ENCODE measurements at places on chromosomes 2 and 18. TPM values are rescaled to one million over a fixed set of nuclear protein-coding genes. Genes with fewer than 3 reads are reported as not detected.

Gene SATB2
- 33.9 TPM for polyA plus RNA-seq

DNA sequence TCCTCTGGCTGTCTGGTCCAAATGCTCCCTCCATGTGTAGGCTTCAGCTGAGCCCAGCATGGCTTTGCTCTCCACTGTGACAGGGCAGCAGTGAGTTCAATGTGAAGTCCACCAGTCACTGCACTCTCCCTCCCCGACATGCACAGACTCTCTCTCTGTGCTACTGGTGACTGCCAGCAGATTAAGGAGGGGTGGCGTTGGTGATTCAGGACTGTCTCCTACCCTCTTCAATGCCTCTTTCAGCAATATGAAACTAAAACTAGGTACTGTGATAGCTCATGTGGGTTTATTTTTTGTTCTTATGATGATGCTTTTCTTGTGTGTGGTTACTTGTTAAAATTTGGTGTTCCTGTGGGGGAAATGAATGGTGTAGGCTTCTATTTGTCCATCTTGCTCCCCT lies 201.0 kb upstream of the RBMS1 start:
- no peak for DNase-seq

- peak; percentile 59 for DNase-seq
These were observed 21.9 kb upstream of the RNF149 start for GRCh38 chr2:101330253-101330933.

GRCh38 chr2:19702267-19702666 lies 199.5 kb downstream of the TTC32 start:
- DNase-seq, result no peak

DNA sequence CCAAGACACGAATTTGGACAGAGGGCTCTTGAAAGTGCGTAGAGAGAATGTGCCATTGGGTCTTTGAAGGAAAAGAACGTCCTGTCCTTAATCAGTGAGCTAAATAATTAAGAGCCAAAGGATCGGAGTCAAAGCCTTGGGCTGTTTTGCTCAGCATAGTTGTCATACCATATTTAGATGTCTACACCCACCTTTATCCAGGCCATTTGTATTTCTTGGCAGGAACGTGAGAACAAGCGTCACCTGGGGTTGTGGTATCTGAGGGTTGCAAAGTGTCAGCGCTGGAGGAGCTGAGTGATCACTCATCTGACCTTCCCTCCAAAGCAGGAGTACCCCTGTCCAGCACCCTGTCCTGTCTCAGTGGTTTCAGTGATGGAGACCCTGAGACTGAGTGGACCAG lies 4.5 kb downstream of the LPIN1 start:
- DNase-seq, result peak; percentile 32

- no peak for DNase-seq
These were observed 10.4 kb downstream of the KCNE4 start for GRCh38 chr2:223062396-223062795.

Gene UPP2
- not detected for polyA plus RNA-seq

DNA sequence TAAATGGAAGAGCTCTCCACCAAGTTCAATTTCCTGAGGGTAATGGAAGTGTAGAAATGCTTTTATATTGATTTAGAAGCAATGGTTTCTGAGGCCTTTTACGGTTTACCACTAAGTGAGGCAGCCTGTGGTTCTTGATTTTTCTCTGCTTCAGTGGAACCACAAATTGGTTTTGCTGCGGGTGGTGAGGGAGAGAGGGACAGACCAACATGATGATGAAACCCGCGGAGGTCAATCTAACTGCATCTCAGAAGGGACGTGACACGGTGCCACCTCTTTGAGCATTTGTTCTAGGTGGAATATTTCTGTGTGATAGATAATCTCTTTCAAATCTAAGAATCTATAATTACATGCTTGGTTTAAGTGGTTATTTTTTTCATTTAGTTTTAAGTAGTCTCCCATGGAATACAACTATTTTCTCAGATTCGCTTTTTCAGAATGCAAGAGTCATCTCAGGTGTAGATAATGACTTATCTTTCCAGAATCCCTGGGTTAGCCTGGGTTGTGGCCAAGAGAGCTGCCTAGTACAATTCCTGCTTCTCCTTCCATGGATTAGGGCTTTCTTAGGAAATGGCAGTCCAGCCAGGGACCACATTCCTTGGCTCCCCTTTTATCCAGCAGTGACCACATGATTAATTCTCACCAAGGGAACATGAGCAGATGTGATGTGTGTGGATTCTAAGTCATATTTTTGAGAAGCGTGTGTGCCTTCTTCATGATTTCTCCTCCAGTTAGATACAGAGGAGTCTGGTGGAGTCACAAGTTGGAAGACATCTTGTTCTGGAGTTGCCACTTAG lies 52.5 kb downstream of the KCNE4 start:
- DNase-seq, result no peak

DNA sequence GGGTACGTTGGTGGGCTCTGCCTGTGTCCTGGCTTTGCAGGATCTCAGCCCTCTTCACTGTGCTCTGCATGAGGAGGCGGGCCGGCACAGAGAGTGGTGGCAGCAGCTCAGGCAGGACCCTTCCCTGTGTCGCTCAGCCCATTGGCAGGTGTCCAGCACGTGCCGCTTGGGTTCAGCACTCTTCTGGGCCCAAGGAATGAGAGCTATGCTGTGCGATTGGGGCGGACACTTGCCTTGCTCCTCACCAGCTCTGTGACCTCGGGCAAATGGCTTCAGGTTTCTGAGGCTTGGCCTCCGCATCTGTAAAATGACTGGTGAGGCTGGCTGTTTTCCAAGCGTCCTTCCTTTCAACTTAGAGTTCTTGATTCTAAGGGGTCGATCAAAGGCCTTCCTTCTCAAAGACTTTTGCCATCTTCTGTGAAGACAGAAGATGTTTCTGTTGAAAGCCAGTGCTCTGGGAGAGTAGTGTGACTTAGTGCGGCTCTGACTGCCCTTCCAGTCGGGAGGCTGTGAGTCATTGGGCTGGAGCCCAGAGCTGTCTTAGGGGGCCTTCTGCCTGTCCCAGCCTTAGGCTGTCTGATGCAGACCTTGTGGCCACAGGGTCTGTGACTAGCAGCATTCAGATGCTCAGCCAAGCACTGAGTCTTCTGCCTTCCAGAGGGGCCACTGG lies 35.6 kb downstream of the GLI2 start:
- no peak for DNase-seq

GRCh38 chr2:237122214-237122666 lies 36.6 kb downstream of the COPS8 start:
- DNase-seq, result peak; percentile 38

DNA sequence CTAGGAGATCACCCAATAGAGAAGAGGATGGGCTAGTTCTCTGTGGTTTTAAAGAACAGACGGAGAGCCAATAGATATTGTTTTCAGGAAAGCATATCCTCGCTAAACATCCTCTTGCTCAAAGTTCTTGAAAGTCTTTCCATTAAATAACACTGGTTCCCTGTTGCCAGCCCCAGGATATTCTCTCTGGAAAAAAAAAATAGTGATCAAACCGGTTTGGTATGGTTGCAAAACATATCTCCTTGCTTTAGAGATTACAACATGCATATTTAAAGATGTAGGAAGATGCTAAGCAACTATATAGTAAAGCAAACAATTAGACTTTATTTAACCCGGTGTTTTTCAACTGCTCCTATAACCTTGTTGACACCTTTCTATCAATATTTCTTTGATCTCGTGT lies 211.4 kb downstream of the CMPK2 start:
- DNase-seq, result no peak

Gene IL36A
- polyA plus RNA-seq, result 0.09 TPM

Gene CNDP1
- polyA plus RNA-seq, result 6.2 TPM

Gene GRB14
- polyA plus RNA-seq, result 0.45 TPM

DNA sequence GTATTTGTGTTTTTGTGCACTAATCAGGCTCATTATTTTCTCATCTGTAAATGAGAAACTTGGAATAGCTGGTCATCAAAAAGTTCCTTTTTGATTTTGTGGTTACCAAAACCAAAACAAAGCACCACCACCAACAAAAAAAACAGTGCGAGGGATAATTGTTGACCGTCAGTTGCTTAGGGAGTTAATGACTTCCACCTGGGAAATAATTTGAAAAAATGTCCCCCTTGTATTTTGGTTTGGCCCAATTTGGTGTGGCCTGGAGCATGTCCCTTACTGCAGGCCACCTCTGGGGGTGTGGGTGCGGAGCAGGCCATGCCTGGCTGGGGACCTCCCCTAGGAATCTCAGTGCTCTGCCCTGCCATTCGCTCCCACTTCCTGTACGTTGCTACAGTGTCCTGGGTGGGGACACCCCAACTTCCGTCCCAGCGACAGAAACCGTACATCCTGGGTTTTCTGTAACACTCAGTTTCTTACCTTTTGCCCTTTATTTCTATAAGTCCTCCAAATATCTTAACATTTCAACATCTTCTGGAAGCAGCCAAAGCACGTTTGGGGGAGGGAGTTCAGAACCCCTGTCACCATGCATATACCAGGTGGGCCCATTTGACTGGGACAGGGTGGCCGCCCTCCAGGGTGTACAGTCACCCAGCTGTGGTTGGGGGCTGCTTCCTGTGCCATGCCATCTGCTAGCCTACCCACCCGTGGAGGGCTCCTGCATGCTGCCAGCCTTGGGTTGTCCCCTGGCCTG lies 31.3 kb downstream of the NCK2 start:
- DNase-seq, result no peak

GRCh38 chr2:150888337-150888736 lies 373.3 kb downstream of the RBM43 start:
- DNase-seq, result no peak

DNA sequence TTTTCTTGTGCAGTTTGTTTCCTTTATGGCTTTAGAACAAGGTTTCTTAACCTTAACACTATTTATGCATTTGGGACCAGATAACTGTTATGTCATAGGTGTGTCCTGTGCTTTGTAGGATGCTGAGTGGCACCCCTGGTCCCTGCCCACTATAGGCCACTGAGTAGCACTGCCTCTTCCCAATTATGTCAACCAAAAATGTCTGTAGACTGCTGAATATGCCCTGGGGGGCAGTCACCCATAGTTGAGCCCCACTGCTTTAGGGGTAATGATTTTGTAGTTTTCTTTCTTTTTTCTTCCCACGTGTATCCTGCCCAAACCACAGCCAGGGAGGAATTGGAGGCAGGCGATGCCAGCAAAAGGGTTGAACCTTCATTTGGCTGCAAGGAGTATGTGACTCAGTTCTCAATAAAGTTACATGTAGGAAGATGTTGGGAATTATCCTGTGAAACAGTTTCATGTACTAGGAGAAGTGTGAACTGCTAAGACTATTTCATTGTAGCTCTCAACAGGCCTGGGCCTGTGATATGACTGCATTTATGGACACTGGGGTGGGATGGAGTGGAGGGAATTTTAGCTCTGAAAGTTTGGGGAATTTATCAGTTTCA lies 65.7 kb downstream of the FMNL2 start:
- DNase-seq, result no peak

DNA sequence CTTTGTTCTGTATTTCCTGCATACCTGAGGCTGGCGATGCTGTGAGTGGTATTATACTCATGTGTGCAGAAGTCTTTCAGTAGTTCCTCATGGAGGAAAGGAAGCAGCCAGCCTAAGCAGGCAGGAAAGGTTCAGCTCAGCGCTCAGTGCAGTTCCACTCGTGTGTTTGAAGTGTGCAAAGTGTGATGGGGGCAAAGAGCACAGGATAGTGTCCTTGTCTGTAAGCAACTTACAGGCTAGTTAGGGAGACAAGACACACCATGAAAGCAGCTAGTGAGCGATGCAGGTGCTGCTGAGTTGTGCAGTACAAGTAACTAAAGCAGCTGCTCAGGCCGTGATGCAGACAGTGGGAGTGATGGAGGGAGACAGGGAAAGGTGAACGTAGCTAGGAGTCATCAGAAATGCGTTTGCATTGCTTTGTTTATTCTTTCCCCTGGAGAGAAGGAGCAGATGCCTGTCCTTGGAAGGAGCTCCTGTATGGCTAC lies 146.2 kb downstream of the LDLRAD4 start:
- DNase-seq, result no peak

Gene PJVK
- polyA plus RNA-seq, result not detected

Gene CXCR2
- polyA plus RNA-seq, result 0.04 TPM

Gene FARP2
- 65.3 TPM for polyA plus RNA-seq

DNA sequence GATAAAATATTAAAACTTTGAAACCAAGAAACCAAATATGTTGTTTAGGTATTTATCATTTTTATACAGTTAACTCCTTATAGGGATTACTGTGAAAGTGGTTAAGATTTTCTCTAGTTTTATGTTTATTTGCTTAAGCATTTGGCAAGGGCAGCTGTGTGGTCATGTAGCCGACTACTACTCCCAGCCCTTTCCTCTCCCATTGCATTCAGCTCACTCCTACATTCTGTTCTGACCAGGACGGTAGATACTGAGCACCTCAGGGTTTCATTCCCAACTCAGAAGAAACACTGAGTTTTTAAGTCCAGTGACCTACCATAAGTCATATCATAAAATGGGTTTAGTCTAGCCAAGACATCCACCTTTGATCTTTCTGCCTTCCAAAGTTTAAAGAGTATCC lies 19.8 kb downstream of the FZD5 start:
- peak; percentile 42 for DNase-seq

Gene ANKRD30BL
- not detected for polyA plus RNA-seq

Gene CROCC2
- 0.13 TPM for polyA plus RNA-seq

Gene TTN
- polyA plus RNA-seq, result 0.45 TPM

GRCh38 chr2:106954304-106954703 lies 68.3 kb upstream of the ST6GAL2 start:
- DNase-seq, result no peak

- DNase-seq, result no peak
These were observed 9.8 kb downstream of the RMDN2 start for GRCh38 chr2:37934591-37935513.

Gene CYP27C1
- polyA plus RNA-seq, result 1.2 TPM

Data from small intestine (tissue), 16 donors.